ENCODE measurements at places on chromosomes 5 and 9.

GRCh38 chr5:776862-777711 is 7.4 kb downstream of the ZDHHC11B start:
- no peak for DNase-seq

GRCh38 chr9:123568691-123569688 is 213.0 kb downstream of the CRB2 start:
- DNase-seq: no peak

GRCh38 chr9:135478191-135478590 is 1.4 kb upstream of the PPP1R26 start:
- DNase-seq: no peak

- DNase-seq: no peak
These were observed 182.0 kb upstream of the MPDZ start for GRCh38 chr9:13461414-13461991.

GRCh38 chr5:100600298-100600994 is 65.3 kb downstream of the FAM174A start:
- DNase-seq: no peak

DNA sequence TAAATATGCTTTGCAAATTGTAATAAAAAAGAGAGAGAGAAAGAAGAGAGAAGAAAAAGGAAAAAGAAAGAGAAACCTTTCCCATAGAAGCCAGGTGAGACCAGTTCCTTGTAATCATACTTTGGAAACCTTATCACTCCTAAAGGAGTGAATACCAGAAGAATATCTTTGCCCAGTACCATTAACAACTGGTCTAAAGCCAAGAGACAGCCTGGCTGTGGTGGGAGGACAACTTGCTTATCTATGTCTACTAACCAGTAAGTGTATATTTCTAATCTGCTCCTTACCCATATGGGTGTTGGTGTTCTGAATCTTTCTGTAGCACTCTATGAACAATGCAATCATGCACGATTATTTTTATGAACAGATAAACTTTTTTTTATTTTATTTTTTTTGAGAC is 10.5 kb upstream of the TXN start:
- DNase-seq: no peak
